HEK293T (cell line): ENCODE measurements at places on chromosomes 4 and X.

GRCh38 chr4:140222171-140222570, 68.2 kb upstream of the MAML3 start:
- DNase-seq: no peak

DNA sequence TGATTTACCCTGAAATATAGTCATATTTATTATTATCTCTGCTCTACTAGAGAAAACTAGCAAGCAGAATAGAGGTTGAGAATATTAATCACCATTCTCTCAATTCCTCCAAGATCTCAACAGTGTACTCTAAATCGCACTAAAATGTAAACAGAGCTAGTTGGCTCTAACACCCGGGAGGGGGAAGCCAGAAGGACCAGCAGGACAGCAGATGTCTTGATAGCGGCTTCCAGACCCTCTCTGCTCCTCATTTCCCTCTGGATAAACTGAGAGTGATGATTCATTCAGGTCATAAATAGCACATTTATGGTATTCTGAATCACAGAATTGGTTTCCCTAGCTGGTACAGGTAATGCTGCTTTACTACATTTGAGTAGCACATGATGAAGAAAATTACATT, 82.5 kb downstream of the TBC1D9 start:
- DNase-seq: no peak

DNA sequence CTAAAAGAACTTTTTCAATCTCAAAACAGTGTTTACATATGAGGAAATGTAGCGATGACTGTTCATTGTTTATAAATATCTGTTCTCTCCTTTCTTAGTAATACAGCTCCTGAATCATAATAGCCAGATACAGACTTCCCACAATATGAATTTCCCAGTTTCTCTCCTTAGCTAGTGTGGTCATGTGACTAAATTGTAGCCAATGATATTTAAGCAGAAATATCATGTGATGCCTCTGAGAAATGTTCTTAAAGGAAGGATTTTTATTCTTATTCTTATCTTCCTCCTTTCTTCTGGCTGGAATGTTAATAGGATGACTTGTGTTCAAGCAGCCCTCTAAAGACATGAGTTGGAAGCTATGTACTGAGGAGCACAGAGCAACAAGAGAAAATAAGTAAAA, 383.7 kb upstream of the ATOH1 start:
- DNase-seq: no peak

- DNase-seq: no peak
Observed at GRCh38 chrX:107576841-107577240, 51.5 kb upstream of the PRPS1 start.

- no peak for DNase-seq
Observed at GRCh38 chr4:40682290-40683101, 52.8 kb upstream of the RBM47 start.

GRCh38 chrX:84322083-84322827, 134.3 kb upstream of the RPS6KA6 start:
- no peak for DNase-seq
